ENCODE measurements at places on chromosomes 13 and 19.
A peak's percentile ranks its signal among the peaks of the same experiment; 100 is the strongest.

- no peak for DNase-seq
Measured at GRCh38 chr19:31168106-31168625, 181.1 kb downstream of the TSHZ3 start.

DNA sequence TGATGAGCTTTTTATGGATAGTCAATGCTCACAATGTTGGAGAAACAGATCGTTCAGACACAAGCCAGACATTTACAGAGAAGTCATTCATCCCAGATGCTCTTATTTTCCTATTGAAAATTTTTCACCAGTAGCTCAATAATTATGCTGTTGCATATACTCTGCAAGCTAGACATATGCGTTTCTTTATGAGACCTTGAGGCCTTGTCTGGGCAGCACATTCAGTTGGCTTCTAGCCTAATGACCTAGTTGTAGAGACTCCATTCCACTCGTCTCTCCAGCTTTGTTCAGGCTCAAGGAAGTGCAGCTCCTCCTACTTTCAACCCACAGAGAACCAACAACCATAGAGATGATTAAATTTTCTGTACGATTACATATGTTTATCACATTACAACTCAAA lies 237.7 kb downstream of the MZT1 start:
- no peak for DNase-seq

GRCh38 chr19:49470615-49470978 lies 3.4 kb upstream of the FLT3LG start:
- DNase-seq, result no peak

DNA sequence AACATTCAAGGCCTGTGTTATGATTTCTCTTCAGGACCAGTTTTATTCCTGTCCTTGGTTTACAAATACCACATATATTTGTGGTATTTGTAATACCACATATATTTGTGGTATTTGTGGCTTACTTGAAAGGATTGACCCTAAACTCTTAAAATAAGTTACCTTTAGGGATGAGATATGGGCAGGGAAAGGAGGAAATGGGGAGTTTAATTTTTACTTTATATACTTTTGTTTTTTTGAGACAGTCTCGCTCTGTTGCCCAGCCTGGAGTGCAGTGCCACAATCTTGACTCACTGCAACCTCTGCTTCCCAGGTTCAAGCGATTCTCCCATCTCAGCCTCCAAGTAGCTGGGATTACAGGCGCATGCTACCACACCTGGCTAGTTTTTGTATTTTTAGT lies 2.3 kb upstream of the TGDS start:
- no peak for DNase-seq

GRCh38 chr13:48320891-48321510 lies 17.4 kb downstream of the RB1 start:
- no peak for DNase-seq

- no peak for DNase-seq
Measured at GRCh38 chr19:4910594-4911281, 1.4 kb downstream of the UHRF1 start.

DNA sequence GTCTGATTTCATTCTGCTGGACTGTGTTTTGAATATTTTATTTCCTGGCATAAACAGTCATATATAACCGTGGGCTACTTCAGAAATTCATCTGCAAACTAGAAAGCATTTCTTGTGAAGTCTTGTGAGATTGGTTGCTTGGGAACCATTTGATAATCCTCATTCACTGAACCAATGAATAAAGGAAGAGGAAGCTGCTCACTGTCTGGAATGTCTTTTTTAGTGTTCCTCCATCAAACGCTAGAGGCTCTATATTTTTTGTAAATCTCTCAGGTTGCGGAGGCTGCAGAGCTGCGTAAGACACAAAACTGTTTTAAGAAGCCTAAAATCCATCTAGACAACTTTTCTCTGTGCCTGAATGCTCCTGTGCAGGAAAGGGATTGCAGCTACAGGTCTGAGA lies 18.7 kb upstream of the GPR12 start:
- no peak for DNase-seq

DNA sequence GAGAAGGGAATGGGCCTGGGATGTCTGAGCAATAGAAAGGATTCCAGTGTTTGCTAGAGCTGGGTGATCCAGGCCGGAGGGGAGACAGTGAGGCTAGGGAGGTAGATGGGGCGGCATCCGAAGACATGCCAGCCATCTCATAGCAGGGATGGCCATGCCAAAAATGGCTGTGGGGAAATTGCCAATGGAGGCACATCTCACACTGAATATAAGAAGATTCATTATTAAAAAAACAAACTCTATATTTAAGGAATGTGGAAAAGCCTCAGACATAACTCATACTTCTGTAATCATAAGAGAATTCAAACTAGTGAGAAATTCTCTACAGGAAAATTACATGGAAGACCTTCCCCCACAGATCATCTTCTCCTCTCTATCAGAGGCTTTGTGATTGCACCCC lies 289.2 kb downstream of the FGF9 start:
- DNase-seq, result no peak

- DNase-seq, result no peak
Measured at GRCh38 chr19:39754971-39755370, 17.1 kb upstream of the CLC start.

DNA sequence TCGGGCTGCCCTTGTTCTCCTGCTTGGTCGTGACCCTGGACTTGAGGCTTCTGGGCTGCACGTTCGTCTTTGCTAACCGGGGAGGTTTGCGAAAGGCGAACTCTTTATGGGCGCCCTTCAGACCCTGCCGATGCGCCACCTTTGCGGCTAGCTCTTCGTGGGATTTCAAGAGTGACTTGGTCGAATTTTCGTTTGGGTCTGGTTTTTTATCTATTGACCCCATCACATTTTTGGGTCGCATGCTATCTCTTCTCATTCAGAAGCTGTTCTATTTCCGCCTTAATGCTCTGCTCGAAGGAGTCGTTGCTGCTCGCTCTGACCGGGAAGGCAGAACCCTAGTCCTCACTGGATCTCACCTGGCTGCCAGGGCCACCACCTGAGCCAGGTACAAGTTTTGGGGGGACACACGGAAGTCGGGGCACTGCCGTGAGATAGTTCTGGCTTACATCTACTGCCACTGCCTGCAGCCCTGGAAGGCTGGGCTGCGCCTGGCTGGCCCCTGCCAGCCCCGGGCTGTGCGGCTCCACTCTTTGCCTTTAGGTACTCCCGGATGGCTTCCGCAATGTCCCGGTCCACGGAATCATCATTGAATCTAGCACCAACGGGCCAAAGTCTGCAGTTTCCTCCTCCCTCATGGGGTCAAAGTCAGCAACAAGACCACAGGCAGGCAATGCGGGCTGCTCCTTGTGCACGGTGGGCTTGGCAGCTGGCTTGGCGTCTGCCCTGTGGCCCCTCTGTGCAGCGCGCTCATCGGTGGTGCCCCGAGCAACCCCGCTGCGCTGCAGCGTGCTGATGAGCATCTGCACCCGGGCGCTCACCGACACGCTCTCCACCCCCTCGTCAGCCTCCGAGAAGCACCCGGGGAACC lies 16.2 kb downstream of the RB1 start:
- DNase-seq, result no peak

DNA sequence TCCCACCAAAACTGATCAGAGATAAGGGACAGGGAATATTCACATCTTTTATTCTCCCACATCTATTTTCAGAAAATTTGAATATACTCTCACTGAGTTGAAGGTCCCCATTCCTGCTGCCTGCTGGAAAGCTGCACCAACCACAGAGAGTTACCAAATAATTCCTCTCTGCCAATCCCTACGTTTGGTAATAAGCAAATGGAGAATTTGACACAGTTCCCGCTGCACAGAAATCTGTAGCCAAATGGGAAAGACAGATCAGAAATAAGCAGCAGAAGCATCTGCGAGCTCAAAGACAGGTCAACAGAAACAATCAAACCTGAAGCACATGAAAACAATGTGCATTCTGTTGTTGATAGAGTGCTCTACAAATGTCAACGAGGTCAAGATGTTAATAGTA lies 9.9 kb downstream of the ZNF112 start:
- DNase-seq, result no peak

- no peak for DNase-seq
Measured at GRCh38 chr19:4678881-4679790, 9.0 kb upstream of the MYDGF start.

GRCh38 chr19:4811328-4812131 lies 20.0 kb downstream of the TICAM1 start:
- peak; percentile 47 for DNase-seq

GRCh38 chr13:78662467-78662866 lies 3.5 kb upstream of the OBI1 start:
- no peak for DNase-seq

DNA sequence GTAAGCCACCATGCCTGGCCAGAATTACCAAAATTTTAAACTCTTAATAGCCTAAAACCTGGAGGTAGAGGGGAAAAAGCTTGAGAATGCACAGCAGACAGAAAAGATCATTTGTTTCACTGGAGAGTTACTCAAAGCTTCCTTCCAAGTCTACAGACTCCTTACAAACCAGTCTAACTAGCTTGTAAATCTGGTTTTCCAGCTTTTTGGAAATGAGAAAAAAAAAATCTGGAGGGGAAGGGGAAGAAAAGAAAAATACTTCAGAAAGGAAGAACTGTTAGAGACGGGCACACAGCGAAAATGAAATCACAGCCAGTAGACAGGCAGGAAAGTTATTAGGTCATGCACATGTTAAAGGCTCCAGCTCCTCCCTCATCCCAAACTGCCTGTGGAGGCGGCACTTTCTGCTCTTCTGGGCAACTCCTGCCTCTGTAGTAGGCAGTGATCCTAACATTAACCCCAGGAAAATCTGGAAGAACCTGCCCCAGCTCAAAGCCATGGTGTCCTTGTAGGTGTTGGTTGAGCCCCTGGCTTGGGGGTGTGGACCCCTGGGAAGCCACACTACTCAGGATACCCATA lies 17.3 kb downstream of the PARP4 start:
- no peak for DNase-seq

DNA sequence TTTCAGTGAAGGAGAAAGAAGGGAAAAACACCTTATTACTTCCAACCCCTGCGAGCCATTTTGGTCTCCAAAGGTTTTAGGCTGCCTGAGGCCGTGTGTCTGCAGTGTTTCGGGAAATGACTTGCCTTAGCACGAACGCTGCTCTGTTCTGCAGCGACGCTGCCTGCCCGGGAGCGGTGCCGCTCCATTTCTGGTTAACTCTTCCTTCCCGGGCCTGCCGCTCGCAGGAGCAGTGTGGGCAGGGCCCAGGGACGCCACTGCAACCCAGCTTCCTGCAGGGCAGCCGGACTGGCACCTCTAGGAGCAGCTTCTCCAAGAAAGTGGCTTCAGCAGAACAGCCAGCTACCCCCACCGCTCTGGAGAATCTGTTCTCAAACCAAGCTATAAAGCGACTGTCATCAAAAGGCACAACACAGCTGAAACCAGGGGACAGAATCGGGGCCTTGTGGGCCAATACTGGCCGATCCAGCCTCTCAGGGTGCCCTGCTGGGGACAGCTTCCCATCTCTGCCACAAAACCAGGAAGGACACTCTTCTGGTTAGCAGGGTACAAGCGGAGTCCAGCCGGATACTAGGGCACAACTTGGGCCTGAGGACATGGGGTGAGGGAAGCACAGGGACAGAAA lies 72.2 kb downstream of the KCTD15 start:
- DNase-seq, result no peak

- peak; percentile 51 for DNase-seq
Measured at GRCh38 chr19:35468637-35469036, 20.6 kb downstream of the FFAR2 start.

DNA sequence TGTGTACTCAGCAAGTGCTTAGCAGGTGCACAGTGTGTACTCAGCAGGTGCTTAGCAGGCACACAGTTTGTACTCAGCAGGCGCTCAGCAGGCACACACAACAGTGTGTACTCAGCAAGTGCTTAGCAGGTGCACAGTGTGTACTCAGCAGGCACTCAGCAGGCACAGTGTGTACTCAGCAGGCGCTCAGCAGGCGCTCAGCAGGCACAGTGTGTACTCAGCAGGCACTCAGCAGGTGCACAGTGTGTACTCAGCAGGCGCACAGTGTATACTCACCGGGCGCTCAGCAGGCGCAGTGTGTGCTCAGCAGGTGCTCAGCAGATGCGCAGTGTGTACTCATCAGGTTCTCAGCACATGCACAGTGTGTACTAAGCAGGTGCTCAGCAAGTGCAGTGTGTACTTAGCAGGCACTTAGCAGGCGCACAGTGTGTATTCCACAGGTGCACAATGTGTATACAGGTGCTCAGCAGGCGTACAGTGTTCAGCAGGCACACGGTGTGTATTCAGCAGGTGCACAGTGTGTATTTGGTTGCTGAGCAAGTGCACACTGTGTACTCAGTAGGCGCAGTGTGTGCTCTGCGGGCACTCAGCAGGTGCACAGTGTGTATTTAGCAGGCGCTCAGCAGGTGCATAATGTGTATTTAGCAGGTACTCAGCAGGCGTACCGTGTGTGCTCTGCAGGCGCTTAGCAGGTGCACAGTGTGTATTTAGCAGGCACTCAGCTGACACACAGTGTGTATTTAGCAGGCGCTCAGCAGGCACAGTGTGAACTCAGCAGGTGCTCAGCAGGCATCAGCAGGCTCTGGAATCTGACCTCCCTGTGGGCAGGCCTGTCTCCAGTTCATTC lies 15.1 kb downstream of the CRTC1 start:
- no peak for DNase-seq

DNA sequence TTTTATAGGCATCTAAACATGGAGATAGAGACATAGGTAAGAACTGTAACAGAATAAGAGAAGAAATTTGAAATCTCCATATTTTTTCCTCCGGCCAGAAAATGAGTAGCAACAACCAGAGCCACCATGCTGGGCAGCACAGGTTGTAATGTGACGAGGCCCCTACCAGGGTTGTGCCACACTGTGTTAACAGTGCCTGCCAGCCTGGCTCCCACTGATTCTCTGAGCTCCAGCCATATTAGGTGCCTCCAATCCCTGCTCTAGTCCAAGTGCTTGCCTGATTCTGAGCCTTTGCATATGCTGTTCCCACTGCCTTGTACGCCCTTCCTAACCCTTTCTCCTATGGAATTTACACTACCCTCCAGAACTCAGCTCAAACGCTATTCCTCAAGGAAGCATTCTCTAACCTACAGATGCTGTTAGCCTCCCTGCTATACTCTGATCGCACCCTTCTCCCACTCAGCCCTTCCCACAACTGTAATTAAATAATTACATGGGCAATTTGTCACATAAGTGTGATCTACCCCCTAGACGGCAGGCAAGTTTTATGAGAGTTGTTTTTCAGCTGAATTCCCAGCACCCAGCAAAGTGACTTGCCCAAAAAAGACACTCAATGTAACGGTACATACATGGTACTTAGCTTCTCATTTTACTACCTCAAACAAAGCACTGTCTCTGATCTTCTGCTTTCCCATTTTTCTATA lies 37.6 kb upstream of the STARD13 start:
- DNase-seq, result no peak

- DNase-seq, result no peak
Measured at GRCh38 chr13:112655913-112656312, 33.9 kb upstream of the ATP11A start.

DNA sequence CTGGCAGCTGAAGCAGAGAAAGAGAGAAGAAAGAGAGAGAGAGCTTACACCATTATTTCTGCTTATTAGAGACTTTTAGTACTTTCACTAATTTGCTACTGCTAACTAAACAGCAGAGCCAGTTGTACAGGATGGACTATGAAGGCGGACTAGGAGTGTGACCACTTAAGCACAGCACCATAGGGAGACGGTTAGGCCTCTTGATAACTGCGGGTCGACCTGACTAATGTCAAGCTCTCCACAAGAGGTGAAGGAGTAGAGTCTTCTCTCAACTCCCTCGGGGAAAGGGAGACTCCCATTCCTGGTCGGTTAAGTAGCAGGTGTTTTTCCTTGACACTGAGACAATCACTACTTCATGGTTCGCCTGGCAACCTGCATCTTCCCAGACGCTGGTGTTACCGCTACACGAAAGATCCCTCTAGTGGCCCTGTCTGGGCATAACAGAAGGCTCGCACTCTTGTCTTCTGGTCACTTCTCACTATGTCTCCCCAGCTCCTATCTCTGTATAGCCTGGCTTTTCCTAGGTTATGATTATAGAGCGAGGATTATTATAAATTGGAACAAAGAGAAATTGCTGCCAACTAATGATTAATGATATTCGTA lies 5.3 kb upstream of the PSG7 start:
- no peak for DNase-seq
